ENCODE measurements at places on chromosomes 6 and 20. TPM values are rescaled to one million over a fixed set of nuclear protein-coding genes. Genes with fewer than 3 reads are reported as not detected.

OLIG3 gene
- not detected for total RNA-seq

UNC5CL gene
- total RNA-seq: 2.2 TPM

PACRG gene
- 1.1 TPM for total RNA-seq

ETV7 gene
- total RNA-seq: 1.9 TPM

CGA gene
- not detected for total RNA-seq

TPX2 gene
- 16.2 TPM for total RNA-seq

CLPSL2 gene
- not detected for total RNA-seq

PPP1R3G gene
- total RNA-seq: 2.2 TPM

NHLRC1 gene
- 0.79 TPM for total RNA-seq

PCK1 gene
- 0.67 TPM for total RNA-seq

TGM3 gene
- not detected for total RNA-seq

PLN gene
- total RNA-seq: 3.2 TPM

XKR7 gene
- total RNA-seq: 0.13 TPM

WFDC13 gene
- not detected for total RNA-seq

ASIP gene
- not detected for total RNA-seq

LINC00237 gene
- total RNA-seq: not detected

CLVS2 gene
- not detected for total RNA-seq

DEFB124 gene
- total RNA-seq: not detected

TAAR2 gene
- total RNA-seq: not detected

TREM2 gene
- not detected for total RNA-seq

SIRPA gene
- total RNA-seq: 48.0 TPM

EYA2 gene
- 0.26 TPM for total RNA-seq

IL17A gene
- not detected for total RNA-seq

L3MBTL1 gene
- total RNA-seq: 15.2 TPM

BMP2 gene
- total RNA-seq: 28.3 TPM
